Panc1 (cell line): ENCODE measurements at places on chromosomes 6 and 20.

- DNase-seq, result no peak
These were observed 56.9 kb downstream of the FAM229B start for GRCh38 chr6:112144145-112144926.

- no peak for DNase-seq
These were observed 199.7 kb downstream of the BCAS1 start for GRCh38 chr20:53870426-53871315.

DNA sequence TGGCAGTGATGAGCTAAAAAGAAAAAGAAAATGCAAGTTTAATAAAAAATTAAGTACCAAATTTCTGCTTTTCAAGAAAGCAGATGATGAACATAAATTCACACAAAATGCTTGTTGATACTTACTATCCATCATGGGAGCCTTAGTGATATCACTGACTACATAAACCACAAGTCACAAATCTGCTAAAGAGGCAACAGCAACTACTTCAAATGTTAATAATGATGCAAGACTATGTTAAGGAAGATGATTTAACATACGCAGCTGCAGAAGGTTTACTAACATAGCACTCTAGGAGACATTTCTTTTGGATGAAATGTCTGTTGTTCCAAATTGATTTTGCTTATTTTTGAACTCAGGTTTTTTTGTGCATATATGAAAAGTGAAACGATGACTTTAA lies 18.6 kb downstream of the FYN start:
- DNase-seq, result no peak

DNA sequence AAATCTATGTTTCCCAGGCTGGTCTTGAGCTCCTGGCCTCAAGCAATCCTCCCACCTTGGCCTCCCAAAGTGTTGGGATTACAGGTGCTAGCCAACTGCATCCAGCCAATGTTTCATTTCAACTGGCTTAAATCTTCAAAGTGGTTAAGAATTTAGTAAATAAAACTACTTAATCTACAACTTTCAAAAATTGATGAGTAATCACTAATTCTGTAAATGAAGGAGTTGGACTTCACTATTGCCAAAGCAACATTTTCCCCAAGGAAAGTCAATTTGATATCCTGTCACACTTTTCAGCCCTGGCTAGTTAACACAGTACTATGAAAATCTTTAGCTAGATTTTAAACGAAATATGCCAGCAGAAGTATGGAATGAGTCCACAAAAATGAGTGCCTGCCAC lies 3.8 kb downstream of the TOMM6 start:
- DNase-seq, result no peak

- no peak for DNase-seq
These were observed 825.3 kb upstream of the GJE1 start for GRCh38 chr6:141307309-141307998.

DNA sequence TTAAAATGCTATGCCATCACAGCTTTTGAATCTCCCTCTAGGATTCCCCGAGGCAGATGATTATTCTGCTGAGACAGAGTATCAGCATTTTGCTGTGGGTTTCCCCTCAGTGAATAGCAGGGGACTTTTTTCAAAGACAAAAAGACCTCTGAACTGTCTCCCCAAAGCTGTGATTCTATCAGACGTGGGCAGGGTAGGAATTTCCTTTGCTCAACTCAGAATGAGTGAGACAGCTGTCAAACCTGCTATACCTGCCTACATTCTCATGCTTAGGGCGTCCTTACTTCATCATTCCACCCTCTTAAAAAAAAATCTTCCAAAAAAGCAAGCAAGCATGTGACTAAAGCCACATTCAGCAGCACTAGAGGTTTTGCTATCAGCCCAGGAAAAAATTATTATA lies 147.6 kb upstream of the FAM83B start:
- no peak for DNase-seq

GRCh38 chr20:37378785-37379598 lies 33.1 kb downstream of the SRC start:
- no peak for DNase-seq

DNA sequence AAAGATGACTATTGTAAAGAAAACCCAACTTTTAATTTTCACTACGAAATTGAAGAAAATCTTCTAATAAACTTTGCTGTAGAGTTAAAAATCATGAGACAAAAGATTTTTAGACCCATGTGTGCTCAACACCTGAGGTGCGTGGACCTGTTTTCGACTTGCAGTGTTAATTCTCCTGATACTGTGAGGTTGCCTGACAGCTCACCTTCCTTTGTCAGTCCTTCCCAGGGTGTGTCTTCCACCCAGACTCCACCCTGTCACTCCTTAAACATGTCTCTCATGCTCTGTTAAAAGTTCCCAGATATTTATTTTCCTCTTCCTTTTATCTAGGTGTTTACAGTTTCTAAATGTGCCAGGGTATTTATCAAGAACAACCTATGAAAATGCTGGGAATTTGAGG lies 151.3 kb upstream of the NT5E start:
- DNase-seq, result no peak

DNA sequence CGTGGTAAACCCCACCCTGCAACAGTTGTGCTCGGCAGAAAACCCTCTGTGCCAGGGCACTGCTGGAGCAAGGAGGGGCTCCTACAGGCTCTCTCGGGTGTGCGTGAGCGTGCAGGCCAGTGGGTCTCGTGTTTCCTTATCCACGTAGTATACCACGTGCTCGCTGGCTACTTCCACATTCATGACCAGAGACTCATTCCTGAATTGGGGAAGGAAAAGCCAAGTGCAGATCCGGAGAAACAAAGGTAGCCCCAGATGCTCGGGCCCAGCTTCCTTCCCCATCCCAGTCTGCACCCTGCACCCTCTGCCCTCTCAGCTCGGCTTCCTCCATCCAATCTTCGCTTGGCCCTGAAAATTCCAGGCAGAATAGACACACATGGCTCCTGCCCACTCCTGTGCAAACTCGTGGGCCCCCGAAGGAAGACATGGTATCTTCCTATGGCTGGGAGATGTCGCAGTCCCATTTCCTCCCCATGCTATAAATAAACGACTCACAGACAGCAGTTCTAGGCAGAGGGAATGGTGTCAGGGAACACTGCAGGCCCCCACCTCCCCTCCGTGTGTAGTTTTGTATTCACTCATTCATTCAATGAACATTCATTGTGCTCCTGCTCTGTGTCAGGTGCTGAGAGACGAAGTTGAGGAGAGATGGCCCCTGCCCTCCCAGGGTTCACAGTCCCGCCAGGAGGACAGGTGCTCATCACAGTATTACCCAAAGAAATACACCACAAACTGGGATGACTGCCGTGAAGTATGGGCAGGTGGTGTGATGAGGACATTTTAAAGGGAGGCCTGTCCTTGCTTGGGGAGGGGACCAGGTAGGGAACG lies 29.6 kb downstream of the NPEPL1 start:
- DNase-seq, result no peak

GRCh38 chr20:14235355-14235754 lies 102.1 kb downstream of the FLRT3 start:
- no peak for DNase-seq

GRCh38 chr6:41334482-41335040 lies 847 bp upstream of the NCR2 start:
- no peak for DNase-seq

DNA sequence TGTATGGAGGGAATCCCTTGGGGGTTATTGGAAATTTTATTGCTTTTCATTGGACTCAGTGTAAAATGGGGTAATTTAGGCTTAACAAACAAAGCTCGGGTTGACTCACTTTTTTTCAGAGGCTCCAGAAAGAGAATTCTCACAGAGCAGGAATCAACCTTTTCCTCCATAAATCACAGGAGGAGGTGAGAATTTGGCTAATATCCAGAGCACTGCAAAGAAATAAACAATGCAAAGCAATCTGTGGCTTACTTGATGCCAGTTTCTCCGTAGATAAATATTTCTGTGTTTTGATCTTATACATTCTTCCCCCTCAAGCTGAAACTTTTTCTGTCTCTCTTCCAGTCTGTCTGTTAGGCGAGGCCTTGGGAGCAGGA lies 176.6 kb downstream of the TSHZ2 start:
- no peak for DNase-seq

- DNase-seq, result no peak
These were observed 31.3 kb upstream of the KCNG1 start for GRCh38 chr20:51054233-51054632.

DNA sequence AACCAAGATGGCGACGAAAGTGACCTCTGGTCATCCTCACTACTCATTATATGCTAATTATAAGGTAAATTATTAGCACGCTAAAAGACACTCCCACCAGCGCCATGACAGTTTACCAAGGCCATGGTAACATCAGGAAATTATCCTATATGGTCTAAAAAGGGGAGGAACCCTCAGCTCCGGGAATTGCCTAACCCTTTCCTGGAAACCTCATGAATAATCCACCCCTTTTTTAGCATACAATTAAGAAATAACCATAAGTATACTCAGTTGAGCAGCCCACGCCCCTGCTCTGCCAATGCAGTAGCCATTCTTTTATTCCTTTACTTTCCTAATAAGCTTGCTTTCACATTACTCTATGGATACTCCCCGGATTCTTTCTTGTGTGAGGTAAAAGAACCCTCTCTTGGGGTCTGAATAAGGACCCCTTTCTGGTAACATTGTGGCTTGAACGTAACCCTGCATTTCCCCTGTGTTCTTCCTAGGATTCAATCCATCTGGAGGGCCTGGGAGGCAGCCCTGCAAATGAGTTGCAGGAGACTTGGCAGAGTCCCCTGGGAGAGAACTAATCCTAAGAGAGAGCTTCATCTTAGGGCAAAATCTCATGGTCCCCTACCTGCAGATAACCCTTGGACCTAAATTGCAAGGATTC lies 225.6 kb upstream of the JARID2 start:
- DNase-seq, result no peak

DNA sequence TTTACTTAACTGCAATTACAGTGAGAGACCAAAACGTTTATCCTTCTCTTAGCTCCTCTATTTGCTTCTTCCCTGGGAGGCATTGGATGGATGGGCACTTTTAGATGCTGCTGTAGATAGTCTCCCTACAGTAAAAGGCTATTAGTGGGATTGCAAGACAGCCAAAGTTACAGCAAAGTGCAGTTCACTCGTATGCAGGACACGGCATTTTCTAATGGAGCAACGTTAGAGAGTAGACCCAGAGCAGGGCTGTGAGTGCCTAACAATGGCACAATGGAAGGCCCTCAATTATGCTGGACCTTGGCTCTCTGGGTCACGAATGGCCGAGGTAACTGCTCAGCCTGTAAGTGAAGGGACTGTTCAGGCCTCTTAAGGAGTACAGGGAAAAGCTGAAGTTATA lies 605.8 kb upstream of the NOX3 start:
- no peak for DNase-seq

- DNase-seq, result no peak
These were observed 29.3 kb downstream of the GMPR start for GRCh38 chr6:16267428-16268263.

- DNase-seq, result no peak
These were observed 189.0 kb upstream of the UST start for GRCh38 chr6:148557796-148558321.

- no peak for DNase-seq
These were observed 247.9 kb downstream of the ZNF217 start for GRCh38 chr20:53345536-53346334.

GRCh38 chr20:9660236-9660868 lies 146.0 kb downstream of the LAMP5 start:
- no peak for DNase-seq

GRCh38 chr6:112886415-112886814 lies 539.3 kb downstream of the RFPL4B start:
- no peak for DNase-seq

- no peak for DNase-seq
These were observed 12.5 kb upstream of the RANBP9 start for GRCh38 chr6:13724182-13724581.

- DNase-seq, result no peak
These were observed 9.2 kb upstream of the L3MBTL3 start for GRCh38 chr6:130009146-130009545.

GRCh38 chr6:137272403-137272802 lies 53.2 kb upstream of the IFNGR1 start:
- DNase-seq, result no peak

- DNase-seq, result no peak
These were observed 2.3 kb upstream of the NCR2 start for GRCh38 chr6:41332842-41333736.

DNA sequence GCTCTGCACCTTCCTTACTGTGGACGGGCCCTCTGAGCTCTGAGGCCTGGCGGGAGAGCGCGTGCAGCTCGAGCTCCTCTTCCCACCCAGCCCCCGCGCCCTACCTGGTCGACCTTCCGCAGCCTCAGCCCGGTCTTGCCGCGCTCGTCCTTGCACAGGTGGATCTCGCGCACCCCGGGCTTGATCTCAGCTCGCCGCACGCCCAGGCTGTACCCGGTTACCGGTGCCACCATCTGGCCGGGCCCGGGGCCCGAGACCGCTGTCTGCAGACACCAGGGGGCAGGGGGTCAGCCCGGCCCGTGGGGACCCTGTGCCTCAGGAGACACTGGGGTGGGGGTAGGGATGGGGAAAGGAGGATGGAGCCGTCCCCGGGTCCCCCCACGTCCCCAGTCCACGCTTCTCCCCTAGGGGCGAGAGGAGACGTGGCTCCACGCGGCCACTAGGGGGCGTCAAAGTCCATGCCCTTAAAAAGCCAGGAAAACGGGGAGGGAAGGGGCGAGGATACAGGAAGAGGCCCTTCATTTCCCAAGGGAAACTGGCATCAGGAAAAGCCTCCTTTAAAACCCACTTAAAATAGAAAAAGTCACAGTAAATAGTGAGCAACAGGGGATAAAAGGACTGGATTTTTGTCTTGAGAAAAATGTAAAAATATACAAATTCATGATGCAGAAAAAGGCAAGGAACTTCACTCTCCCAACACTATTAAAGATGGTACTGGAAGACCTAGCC lies 15.5 kb downstream of the SDCBP2 start:
- peak; percentile 35 for DNase-seq

DNA sequence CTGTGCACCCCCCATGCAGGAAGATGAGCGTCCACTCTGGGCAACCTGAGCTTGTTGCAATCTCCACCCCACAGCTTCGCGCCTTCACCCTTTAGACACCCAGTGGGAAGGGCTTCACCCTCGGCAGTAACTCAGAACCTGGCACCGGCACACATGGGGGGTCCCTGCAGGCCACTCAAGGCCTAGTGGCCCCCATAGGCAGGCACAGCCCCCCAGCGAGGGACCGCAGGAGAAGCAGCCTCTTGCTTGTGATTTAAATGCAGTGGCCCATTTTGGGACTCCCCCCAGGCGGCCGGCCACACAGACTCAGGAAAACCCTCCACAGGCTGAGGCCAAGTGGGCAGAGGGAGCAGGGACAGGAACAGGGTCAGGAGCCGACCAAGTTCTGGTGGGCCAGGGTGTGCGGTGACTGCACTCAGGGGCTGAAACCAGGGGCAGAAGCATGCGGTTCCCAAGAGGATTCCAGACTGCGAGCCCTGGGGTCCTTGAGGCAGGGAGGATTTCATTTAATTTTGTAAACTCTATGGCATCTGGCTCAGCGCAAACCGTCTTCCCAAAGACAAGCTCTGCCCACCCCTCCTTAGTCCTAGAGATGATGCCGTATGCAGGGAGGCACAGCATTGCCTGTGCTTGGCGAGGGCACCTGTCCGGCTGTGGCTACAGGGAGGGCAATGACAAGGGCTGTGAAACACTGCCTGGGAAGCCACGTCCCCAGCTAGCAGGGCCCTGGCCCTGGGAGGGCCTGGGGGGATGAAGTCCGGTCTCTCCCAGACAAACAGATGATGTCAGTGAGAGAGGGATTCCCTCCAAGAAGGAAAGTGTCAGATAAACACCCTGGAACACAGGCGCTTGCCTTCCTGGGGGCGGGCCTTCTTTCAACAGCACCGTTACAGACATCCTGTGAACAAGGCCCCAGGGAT lies 52.9 kb upstream of the GPR31 start:
- no peak for DNase-seq

- DNase-seq, result no peak
These were observed 76.6 kb downstream of the SOD2 start for GRCh38 chr6:159616456-159616855.

- no peak for DNase-seq
These were observed 93.1 kb downstream of the PRND start for GRCh38 chr20:4814696-4815252.
